ENCODE measurements at places on chromosomes 7 and 10. TPM values are rescaled to one million over a fixed set of nuclear protein-coding genes. Genes with fewer than 3 reads are reported as not detected.

Gene CYP2C18
- total RNA-seq = not detected

Gene RNF32
- total RNA-seq = 0.36 TPM

Gene SLC25A28
- total RNA-seq = 8.3 TPM

Gene HHEX
- total RNA-seq = 4.5 TPM

Gene BICC1
- 150 TPM for total RNA-seq

Gene MMP21
- total RNA-seq = not detected

Gene HILPDA
- 21.6 TPM for total RNA-seq

Gene CPSF4
- total RNA-seq = 43.1 TPM

Gene ENKUR
- not detected for total RNA-seq

Gene CRYGN
- not detected for total RNA-seq

Gene CPEB3
- 0.58 TPM for total RNA-seq

Gene CALML3
- not detected for total RNA-seq

Gene ERVW-1
- total RNA-seq = not detected

All from epithelial cell of proximal tubule (primary cell).